Right renal cortex interstitium (tissue), 3 donors: ENCODE measurements at places on chromosomes 4 and X. TPM values are rescaled to one million over a fixed set of nuclear protein-coding genes. Genes with fewer than 3 reads are reported as not detected.
A peak's percentile ranks its signal among the peaks of the same experiment; 100 is the strongest.

The SSX2 gene
- polyA plus RNA-seq: not detected

GRCh38 chrX:16828124-16828908 lies 41.8 kb downstream of the RBBP7 start:
- no peak for DNase-seq

DNA sequence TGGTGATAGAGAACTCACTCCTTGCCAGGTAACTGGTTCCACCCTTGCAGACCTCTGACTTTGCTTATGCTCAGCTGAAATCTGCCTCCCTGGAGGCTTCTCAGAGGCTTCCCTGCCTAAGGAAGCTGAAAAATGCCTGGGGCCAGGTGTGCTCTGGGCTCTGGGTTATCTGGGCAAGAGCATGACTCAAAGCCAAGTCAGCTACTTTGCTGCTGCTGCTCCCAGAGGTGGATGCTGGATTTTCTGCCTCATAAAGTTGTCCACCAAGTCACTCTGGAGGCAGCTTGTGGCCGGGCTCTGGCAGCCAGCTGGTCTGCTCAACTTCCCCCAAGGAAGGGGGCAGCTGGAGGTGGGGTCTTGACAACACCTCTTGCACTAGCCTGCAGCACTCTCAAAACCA lies 132.7 kb downstream of the PJA1 start:
- no peak for DNase-seq

DNA sequence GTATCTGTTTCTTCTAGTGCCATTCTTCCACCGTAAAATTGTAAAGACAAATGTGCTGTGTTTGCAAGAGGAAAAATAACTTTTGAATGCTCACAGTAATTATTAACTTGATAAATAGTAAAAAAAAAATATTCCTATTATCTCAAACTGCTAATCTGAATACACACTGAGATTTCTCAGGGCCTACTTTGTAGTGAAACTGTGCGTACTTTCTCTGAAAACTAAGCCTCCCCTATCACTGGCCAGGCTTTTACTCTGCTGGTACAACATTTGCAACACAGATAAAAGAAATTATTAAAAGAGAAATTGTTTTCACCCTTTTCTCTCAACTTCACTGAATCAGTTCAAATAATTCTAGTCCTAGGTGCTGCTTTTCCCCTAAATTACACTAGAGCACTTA lies 137.3 kb downstream of the PRDM5 start:
- DNase-seq: no peak

DNA sequence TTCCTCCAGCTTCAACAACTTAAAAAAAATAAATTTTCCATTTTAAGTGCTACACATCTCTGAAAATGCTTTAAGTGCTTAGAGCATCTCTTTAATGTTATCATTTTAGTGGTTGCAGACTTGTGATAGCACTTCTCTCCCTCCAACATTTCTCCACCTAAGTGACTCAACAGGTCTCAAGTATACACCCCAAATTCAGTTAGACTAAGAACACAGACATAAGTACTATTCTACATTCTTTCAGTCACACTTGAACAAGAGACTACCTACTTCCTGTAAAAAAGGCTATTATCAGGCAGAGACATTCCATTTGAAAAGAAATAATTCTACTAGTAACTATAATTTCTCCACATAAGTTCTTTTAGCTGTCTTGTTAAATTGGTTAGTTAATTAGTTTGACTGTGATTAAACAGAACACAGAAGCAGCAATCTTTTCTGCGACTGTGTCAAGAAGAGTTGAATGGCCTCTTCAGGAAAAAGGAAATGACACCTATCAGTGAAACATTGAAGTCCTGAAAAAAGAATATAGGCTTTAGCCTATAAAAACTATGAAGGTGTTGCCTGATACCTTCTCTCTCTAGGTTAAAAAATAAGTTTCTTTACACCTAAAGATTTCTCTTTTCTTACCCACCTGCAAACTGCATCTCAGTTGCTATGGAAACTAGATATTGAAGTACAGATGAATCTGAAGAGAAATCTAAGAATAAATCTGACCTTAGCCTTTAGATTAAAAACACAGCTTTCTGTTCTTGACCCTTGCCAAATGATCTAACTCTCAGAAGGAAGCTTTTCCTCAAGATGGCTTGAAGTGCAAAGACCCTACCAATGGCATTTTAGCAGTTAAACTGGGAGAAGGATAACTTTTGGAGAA lies 18.0 kb downstream of the NAF1 start:
- DNase-seq: no peak

- no peak for DNase-seq
These were observed 7.3 kb downstream of the TRIM75 start for GRCh38 chr4:165060938-165061337.

GRCh38 chr4:28287831-28288233 lies 1427.2 kb downstream of the STIM2 start:
- DNase-seq: no peak

DNA sequence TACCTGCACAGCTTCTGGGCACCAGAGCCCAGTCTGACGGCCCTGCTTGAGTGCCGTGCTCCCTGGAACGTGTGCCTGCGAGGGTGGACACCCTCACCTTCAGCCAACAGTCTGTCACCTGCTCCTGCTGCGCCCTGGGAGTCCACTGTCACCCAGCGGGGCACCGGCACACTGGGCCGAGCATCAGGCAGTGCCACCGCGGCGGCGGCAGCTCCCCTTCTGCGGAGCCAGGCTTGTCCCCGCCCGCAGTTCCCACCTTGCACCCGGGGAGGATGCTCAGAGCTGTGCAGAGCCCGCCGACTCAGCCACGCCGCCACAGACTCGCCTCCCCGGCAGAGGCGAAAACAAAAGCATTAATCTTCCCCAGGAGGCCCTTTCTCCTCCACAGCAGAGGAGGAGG lies 86.8 kb downstream of the ABLIM2 start:
- no peak for DNase-seq

The STOX2 gene
- polyA plus RNA-seq: 7.7 TPM

The DAPP1 gene
- 1.2 TPM for polyA plus RNA-seq

DNA sequence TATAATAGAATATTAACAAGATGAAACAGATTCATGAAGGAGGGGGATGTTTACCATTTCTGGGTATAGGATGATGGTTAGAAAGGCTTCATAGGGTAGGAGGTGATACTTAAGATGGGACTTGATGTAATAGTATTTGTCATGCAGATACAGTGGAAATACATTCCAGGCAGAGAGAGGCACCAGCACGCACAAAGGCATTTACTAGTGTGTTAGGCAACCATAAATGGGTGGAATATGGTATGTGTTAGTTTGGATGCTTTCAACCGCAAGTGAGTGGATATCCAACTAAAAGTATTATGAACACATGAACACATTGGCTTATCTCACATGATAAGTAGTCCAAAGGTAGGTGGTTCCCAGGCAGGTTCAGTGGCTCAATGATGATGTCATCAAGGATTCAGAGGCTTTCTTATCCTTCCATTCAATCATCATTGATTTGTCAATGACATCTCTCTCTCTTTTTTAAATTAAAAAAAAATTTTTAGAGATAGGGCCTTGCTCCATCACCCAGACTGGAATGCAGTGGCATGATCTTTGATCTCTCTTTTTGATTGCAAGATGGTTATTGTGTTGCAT lies 12.7 kb upstream of the STARD8 start:
- DNase-seq: no peak

DNA sequence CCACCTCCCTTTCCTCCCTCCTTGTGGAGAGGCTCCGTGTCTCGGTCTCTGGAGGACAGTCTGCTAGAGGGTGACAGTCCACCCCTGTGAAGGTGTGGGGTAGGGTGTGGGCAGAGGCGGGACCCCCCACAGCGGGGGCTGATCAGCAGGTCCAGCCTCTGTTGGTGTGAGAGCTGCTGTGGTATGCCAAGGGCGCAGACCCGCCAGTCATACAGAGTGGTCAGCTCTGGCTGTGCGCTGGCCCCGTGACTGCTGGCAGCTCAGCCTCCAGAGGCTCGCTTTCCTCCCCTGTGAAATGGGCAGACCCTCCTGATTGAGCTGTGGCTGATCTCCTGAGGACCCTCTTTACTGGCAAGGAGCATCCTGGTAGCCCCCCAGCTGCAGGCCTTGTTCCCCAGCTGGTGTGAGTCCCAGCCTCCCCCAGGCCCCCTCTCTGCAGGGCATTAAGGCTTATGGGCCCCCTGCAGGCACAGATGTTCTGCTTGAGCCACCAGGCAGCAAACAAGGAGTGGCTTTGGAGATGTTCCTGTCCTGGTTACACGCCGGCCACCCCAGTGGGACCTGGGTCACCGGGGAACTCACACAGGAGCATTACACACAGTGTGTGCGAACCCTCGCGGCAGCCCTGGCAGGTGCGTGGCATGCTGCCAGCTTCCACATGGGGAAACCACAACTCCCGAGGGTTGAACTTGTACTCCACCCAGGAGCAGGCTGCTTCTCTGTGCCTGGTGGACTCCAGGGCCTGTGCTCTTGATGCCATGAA lies 76.8 kb downstream of the PPP2R2C start:
- no peak for DNase-seq

DNA sequence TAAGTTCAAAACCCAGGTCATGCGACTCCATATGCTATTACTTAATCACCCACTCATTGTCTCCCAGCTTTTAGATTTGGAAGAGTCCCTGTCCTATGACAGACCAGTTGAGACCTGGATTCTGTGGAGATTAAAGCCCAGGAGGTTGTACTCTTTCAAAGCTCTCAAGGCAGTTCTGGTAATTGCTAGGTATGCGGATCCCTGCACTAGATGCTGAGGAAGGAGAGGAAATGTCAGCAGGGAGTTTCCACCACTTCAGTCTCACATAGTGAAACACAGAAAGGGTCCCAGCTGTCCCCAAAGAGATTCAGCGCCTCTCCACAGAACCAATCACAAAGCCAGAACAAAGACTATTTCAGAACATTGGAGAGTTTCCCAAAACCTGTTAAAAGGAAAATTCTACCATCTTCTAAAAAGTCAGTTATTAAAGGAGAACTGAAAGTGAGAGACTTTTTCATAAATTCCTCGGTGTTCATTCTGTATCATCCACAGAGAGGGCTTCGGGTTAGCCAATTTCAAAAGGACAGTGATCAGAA lies 53.4 kb downstream of the IRF2 start:
- no peak for DNase-seq

DNA sequence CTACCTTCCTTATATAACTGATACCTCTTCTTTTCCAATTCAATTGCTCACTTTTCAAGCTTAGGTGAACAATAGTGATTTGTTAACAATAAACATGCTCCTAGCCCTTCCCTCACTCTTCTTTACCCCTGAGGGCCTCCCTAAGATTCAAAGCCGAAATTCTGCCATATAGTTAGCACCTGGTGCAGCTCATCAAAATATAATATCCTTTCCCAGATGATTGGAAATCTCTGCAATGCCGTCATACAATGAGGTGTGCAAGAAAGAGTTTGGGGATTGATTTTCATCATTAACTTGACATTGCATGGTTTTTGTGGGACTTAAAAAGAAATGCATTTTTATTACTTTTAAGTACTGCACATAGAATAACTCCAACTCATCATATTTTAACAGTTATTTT lies 95.3 kb downstream of the HDAC8 start:
- DNase-seq: no peak

DNA sequence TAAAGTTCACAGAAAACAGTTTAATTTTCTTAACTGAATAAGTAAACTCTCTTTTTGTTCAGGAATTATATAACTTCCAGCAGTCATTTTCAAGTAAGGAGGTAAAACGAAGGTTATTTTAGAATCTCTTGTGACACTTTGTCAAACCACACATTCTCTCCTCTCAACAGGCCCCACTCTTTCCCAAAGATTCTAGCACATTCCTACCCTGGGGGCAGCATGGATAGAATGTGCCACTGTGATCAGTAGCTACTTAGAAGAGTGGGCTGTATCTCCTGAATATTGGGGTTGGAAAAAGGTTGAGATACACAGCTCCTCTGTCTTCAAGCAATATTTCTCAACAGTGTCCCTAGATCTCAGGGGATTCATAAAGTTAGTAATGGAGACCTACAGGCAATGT lies 157.6 kb downstream of the EMCN start:
- no peak for DNase-seq

DNA sequence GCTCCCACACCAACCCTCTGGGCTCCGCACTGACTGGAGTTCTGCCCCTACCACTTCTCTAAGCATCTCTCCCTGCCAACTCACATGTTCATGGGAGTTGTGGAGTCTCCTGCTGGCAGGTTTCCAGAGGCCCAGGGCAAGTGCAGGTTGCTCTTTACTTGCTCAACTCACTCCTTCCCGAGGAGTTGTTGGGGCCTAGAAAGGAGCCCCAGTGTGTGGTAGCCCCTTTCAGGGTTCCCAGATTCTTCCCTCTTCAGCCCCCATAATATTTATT lies 52.5 kb downstream of the POF1B start:
- DNase-seq: no peak

- no peak for DNase-seq
These were observed at the start of gene S100P for GRCh38 chr4:6693231-6694176. TSS of gene S100P (plus strand) at chr4:6693878. CDS start at chr4:6693933, 55 bp downstream.

DNA sequence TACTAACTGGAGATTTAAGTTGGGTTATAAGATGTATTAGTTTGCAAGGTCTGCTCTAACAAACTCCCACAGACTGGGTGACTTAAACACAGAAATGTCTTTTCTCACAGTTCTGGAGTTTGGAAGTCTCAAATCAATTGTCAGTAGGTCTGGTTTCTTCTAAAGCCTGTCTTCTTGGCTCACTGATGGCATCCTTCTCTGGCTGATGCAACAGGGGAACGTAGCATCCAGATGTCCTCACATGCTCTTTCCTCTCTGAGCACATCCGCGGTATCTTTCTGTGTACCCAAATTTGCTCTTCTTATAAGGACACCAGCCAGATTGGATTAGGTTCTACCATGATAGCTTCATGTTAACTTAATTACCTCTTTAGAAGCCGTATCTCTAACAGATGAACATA lies 63.2 kb upstream of the BMP3 start:
- no peak for DNase-seq

GRCh38 chr4:124712372-124713184 lies at the start of gene ANKRD50:
TSS of gene ANKRD50 (minus strand) at chr4:124712732. CDS start at chr4:124710511, 2,221 bp downstream.
- DNase-seq: peak; percentile 88

- no peak for DNase-seq
These were observed 928.3 kb downstream of the GLUD2 start for GRCh38 chrX:121975671-121976070.

- DNase-seq: no peak
These were observed 9.3 kb upstream of the SEC24B start for GRCh38 chr4:109424093-109424841.

DNA sequence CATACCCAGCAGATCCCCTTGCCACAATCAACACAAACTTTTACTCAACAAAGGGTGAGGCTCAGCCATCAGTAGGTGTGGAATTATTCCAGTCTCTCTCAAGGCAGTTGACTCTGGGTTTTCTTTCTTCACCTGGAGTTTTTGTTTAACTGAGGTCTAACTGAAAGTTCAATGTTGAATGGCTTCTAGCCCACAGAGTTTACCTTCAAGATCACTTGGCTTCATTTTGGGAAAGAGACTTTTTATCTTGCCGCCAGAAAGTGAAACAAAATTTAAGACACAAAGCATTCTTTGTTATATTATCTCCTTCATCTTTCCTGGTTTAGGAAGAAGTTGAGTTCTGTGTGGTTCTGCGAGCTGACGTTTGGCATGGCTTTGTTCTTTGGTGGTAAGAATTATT lies 83.8 kb upstream of the RASGEF1B start:
- no peak for DNase-seq

The HGFAC gene
- polyA plus RNA-seq: 0.71 TPM

GRCh38 chrX:53481093-53481492 lies 46.9 kb upstream of the HSD17B10 start:
- DNase-seq: no peak

GRCh38 chrX:7270933-7271332 lies 123.0 kb upstream of the PUDP start:
- no peak for DNase-seq

The POU3F4 gene
- polyA plus RNA-seq: 6.9 TPM

- DNase-seq: no peak
These were observed 722 bp upstream of the NBDY start for GRCh38 chrX:56728321-56728720.

The RNF212 gene
- 11.3 TPM for polyA plus RNA-seq

- DNase-seq: no peak
These were observed 8.2 kb downstream of the PAPSS1 start for GRCh38 chr4:107711831-107712230.

The CPLX1 gene
- polyA plus RNA-seq: 1.4 TPM

The GBA3 gene
- polyA plus RNA-seq: 20.2 TPM

The CCSER1 gene
- polyA plus RNA-seq: 19.7 TPM
